ENCODE measurements at places on chromosomes 3 and 15.

DNA sequence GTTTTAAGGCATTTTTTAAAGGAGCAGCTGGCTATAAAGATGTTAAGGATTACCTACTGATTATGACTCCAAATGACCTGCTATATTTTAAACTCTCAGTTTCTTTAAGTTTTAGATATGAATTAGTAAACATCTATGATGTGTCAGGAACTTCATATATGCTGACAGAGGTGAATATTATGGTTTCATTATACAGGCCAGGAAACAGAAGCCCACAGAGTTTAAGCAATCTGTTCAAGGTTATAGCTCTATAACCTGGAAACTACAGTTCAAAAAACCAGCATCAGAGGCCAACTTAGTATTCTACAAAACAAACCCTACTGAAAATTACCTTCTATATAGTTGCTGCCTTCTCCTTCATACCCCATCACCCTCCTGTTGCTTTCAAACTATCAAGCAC is 17.4 kb downstream of the PLSCR4 start:
- no peak for DNase-seq

GRCh38 chr15:89704411-89704810 is 13.8 kb downstream of the WDR93 start:
- no peak for DNase-seq

DNA sequence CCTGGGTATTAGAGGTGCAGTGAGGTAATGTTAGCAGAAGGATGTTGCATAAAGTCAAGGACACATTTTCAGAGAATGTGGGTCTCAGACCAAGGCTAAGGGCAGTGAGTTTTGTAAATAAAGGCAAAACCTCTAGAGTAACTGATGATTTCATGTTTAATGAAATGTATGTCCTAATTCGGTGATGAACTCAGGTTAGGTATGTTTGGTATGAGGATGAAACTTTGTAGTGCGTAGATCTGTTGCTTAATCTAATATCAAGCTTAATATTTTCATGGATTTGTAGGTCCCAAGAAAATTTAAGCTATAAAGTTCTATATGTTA is 3.6 kb downstream of the USP50 start:
- no peak for DNase-seq

- DNase-seq, result no peak
Measured at GRCh38 chr15:60656481-60656880, 177.5 kb upstream of the ICE2 start.

DNA sequence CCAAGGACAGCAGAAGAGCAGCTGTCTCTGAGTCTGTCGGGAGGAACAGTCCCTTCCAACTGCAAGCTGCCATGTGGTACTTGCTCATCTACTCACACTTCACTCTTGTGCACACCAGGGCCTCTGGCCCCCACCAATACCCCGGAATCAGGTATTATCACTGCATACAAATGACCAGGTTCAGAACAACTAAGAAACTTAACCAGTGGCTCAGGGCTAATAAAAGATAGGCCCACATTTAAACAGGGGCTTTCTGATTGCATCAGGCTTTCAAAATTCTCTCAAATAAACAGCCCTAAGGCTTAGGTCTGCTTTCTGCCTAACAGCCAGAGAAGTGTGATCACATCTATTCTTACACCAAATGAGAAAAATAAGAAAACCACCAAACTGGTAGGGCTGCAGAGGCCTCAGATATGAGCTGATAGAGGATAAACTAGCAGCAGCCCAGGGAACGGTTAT is 20.7 kb downstream of the CCDC12 start:
- no peak for DNase-seq

- DNase-seq, result no peak
Measured at GRCh38 chr15:77371850-77372563, 47.9 kb downstream of the PEAK1 start.

- no peak for DNase-seq
Measured at GRCh38 chr15:52483707-52484106, 45.0 kb downstream of the MYO5A start.

DNA sequence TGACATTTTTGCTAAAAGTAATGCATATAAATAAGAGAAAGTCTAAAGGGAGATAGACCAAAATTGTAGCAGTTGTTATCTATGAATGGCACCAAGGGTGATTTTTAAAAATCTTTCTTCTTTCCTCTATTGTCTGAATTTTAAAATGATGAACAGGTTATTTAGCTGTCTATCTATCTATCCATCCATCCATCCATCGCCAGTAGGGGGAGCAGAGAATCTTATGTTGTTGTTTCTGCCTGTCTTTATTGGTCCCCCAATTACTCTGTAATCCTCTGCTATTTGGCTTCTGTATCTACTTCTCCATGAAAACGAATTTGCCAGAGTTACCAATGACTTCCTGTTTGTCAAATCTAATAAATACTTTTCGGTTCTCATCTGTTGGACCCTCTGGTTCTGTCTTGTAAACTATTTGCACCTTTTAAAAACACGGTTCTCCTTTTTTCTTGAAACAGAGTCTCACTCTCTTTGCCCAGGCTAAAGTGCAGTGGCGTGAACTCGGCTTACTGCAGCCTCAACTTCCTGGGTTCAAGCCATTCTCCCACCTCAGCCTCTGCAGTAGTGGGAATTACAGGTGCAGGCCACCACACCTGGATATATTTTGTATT is 86.0 kb downstream of the ECT2 start:
- no peak for DNase-seq

DNA sequence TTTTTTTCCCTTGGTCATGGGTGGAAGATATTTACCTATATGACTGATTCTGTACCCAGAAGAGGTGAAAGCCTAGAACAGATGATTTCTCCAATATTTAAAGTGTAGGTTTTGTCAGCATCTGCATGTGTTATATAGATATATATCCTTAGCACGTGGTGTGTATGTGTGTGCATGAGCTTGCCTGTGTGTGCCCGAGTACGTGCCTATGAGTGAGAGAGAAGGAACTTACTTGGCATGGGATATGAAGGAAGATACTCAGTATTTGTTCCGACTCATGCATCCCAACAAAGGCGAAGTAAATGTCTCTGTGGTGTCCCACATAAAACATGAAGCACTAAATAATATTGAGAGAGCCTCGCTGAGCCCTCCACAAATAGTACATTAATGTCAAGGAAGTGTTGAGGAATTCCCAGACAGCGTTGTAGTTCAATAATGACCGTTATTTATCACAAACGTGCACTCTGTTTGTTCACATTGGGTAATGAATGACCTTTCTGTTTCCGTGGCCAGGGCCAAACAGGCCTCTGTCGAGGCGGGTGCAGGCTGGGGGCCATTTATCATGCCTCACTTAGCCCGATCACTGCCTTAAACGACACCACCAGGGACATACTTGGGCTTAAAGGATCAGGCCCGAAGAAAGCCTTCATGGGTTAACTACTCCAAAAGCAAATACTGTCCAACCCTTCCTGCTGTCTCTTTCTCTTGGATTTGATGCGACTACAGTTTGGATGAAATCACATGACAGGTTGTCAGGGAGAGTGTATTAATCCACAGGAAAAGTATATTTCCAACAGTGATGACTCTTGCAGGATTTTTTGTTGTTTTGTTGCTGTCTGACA is 267.7 kb downstream of the PTPRG start:
- no peak for DNase-seq

DNA sequence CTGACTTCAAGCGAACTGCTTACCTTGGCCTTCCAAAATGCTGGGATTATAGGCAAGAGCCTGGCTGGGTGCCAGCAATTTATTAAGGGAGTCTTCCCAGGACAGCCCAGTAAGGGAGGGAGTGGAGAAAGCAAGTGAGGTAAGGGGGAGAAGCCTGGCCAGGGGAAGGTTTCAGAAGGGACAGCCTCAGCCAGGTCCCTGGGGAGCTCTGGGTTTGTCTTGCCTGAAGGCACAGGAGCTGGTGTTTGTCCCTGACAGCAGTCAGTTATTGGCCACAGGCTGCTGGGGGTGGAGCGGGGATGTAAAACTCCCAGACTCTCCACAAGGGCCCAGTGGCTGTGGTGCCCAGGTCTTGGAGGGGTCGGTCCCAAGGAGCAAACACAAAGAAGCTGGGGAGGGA is 33.0 kb upstream of the CDCP1 start:
- DNase-seq, result no peak

- no peak for DNase-seq
Measured at GRCh38 chr3:142263112-142263511, 37.7 kb upstream of the GK5 start.

Measured in ascending aorta (tissue), 2 donors.